ENCODE measurements at places on chromosomes 4 and X.

GRCh38 chr4:39937683-39938268 lies 39.9 kb downstream of the PDS5A start:
- no peak for DNase-seq

- no peak for DNase-seq
Observed at GRCh38 chr4:7139167-7139982, 53.0 kb upstream of the SORCS2 start.

- peak; percentile 61 for DNase-seq
Observed at GRCh38 chr4:77268108-77268507, 111.1 kb downstream of the CCNG2 start.

DNA sequence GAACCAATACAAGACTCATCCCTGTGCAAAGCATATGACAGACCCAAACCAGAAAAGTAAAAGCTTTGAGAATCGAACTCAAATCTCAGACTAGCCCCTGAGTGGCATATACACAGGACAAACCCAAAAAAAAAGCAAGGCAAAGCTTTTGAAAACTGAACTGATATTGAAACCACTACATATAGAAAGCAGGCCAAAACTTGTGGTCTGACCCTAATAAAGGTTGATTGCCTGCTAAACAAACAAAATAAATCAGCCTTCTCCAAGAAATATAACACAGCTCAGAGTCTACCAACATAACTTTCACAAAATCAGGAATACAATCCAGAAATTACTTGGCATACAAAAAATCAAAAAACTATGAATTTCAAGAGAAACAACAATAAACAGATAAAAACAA lies 40.3 kb downstream of the LRBA start:
- no peak for DNase-seq

DNA sequence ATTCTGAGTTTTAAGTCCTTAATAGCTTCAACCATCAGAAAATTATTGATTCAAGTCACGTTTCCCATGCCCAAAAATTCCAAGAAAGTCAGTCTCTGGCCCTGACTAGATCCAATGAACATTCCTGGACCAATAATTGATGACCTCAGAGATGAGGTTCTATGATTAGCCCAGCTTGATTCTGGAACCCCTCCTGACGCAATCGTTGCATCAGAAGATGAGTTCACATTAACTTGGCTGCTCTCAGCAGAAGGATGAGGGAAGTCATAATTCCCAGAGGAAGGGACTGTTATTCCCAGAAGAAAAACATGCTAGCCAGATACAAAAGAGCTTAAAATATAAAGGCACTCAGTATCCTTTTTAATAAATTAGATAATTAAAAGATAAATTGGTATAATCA lies 34.3 kb upstream of the CPEB2 start:
- no peak for DNase-seq

- no peak for DNase-seq
Observed at GRCh38 chr4:118981839-118982381, 93.3 kb downstream of the SYNPO2 start.
